Kidney tubule cell (primary cell): ENCODE measurements at places on chromosomes 5 and 9.

DNA sequence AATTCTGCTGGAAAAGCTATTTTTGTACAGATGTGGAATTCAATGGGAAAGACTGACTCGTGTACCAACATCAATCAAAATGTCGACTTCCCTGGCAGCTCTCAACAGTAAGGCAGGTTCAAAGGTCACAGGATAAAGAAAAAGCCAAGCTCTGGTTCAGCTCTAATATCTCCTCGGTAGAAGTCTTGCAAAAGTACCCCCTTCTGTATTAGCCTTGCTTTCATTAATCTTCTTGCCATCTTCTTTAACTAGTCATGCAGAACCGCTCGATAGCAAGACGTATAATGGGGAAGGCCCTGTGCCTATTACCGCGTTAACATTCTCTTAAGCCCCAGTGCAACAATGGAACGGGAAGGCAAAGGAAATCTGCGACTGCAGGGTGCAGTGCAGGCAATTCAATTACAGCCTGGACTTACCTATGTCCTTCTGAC is 201.2 kb downstream of the GAPVD1 start:
- peak; percentile 26 for DNase-seq

GRCh38 chr5:172725273-172725672 is 45.7 kb downstream of the DUSP1 start:
- no peak for DNase-seq

DNA sequence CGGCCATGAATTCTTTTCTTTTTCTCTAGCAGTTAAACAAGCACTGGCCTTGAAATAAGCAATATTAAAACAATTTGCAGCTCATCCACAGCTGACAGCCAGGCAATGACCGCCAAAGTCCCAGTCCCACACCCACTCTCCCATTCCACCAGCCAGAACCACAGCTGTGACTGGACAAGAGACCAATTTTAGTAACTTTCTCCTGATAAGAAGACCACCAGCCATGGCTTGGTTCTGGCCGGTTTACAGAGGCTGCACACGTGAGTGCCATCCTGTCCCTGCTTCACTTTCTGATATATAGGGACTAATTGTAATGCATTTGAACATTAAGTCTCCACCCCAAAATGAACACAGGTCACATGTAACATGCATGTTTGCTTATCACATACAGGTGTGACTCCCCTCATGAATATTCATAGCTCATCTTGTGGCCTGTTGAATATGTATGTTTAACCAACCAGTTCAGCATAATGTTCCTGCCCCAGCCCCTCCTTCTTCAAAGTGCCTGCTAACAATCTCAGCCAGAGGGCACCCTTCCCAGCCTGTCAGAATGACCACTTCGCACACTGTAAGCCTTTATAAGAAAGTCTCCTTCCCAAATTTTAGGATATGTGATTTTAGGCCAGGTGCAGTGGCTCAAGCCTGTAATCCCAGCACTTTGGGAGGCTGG is 23.9 kb upstream of the FANCC start:
- peak; percentile 12 for DNase-seq

DNA sequence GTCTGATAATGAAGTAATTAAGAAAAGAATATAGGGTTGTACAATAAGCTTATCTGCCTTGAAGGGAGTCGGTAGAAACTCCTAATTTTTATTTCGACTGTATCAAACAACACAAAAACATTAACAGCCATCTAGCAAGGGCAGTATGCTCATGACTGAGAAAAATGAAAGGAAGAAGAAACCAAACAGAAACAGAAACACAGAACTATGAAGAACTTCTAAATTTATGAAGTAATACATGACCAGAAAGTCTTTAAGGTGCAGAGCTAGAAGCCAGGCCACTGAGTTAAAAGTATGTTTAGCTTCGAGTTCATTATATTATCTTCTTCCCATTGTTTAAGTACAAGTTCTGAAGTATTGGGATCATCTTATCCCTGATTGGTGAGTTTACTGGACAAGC is 367.3 kb upstream of the C9orf72 start:
- DNase-seq, result no peak

GRCh38 chr9:32579706-32580331 is 6.9 kb upstream of the NDUFB6 start:
- peak; percentile 58 for DNase-seq

DNA sequence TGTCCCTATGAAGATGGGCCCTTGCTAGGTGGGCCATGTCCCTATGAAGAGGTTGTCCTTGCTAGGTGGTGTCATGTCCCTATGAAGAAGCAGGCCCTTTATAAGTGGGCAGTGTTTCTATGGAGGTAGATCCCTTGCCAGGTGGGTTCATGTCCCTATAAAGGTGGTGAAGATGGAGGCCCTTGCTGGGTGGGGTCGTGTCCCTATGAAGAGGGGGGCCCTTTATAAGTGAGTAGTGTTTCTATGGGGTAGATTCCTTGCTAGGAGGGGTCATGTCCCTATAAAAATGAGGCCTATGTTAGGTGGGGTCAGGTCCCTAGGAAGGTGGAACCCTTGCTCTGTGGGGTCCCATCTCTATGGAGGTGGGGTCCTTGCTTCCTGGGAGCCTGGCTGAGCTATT is 283.4 kb upstream of the IRX2 start:
- no peak for DNase-seq

GRCh38 chr5:73444499-73445438 is 3.8 kb downstream of the FOXD1 start:
- no peak for DNase-seq
